ENCODE measurements at places on chromosomes 11 and 22. TPM values are rescaled to one million over a fixed set of nuclear protein-coding genes. Genes with fewer than 3 reads are reported as not detected.

ZBTB16 gene
- total RNA-seq = not detected

DNA sequence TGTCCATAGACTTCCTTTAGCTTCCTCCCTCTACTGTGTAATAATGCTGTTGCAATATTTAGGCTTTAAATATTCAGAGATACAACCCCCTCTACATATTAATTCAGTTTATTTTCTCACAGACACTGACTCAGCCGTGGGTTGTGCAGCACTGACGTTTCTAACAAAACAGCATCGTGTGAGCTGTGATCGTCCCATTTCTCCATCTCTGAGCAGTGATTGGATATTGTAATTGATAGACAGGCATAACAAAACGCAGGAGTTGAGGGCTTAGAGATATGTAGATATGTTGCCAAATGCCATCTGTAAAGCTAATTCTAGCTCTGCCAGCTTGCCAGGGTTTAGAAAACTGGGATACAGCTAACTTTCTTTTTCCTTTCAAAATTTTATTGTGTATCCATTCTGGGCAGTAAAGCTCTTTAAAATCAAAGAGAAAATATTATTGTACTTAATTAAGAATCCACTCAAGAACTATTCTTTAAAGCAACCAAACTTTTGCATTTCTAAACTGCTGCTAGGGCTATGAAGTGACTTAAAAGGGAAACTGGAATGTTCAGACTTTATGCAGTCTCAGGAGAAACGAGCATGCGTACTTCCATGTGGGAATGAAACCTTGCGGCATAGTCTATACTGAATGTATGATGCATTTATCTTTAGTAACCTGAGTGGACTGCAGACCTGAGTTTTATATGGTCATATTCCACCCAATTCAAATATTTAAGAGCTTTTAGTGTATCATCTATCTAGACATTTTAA, 22.7 kb downstream of the BTBD10 start:
- DNase-seq = peak; percentile 94

GRCh38 chr22:30781271-30781875, 86.7 kb downstream of the OSBP2 start:
- peak; percentile 74 for DNase-seq

GRCh38 chr11:62048100-62048499, 75.7 kb upstream of the INCENP start:
- DNase-seq = peak; percentile 43

EFCAB6 gene
- 0.54 TPM for total RNA-seq

ZNRF3 gene
- 2.5 TPM for total RNA-seq

- DNase-seq = no peak
Observed at GRCh38 chr11:106917973-106918372, 100.3 kb downstream of the GUCY1A2 start.

DNA sequence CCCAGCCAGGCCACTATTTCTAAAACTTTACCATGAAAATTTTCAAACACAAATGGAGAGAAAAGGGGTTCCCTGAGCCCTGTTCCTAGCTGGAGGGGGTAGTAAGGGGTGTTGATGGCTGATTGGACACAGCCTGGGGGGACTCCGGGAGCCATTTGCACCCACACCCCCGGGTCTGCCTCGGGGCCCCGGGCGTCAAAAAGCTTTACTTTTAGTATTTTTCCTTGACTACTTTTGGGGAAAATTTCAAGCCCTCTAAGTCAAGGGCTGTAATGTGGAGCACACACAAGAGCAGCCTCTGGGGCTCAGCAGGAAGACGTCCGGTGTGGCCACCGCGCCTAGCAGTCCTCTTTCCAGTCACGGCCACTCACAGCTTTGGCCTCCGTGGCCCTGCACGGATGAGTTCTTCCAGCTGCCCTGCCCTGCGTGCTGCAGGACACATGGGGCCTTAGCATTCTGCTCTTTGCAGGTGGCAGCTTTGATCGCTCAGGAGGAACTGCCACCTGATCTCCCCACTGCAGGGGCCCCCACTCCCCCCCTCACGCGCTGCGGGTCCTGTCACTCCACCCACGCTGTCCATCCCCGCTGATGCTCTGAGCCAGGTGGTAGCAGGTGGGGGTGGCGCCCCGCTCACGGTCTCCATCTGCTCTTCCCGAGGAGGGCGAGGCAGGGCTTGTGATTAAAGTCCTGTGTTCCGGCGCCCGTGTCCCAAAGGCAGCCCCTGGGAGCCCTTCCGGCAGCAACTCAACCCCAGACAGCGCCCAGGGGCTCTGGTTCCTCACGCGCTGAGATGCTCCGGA, 14.4 kb downstream of the RNH1 start:
- no peak for DNase-seq

- no peak for DNase-seq
Observed at GRCh38 chr11:19881177-19881576, 168.5 kb downstream of the NAV2 start.

DNA sequence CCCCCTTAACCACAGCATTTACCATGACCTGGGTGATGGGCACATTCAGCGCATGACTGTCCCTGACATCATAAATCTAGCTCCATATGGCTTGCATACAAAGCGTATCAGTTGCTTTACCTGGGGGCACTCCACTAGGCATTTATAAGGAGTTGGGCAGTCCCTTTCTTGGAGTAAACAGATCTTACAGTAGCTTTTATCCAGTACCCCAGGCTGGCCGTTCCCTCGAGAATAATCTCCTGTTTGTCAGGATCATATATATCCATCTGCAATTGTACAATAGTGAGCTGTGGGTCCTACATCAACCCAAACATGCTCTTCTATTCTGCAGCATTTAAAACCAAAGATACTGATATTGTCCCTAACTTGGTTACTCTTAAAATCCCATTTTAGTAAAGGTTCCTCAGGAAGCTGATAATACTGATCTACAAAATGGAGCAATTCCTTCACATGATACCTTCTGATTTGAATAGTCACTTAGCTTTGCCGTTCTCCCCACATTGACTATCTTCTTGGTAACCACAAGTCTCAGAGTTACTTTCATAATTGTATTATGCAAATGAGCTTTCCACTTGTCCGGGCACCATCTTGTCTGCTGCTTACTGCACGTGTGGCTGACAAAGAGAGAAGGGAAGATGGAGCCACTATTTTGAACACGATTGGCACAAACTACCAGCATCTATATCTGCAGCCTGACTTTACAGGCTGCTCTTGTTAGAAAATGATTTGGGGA, 205.0 kb downstream of the CWF19L2 start:
- DNase-seq = no peak

GRCh38 chr11:127639916-127640315, 639.3 kb upstream of the KIRREL3 start:
- peak; percentile 80 for DNase-seq

- DNase-seq = no peak
Observed at GRCh38 chr11:105790840-105791239, 181.0 kb downstream of the GRIA4 start.

DNA sequence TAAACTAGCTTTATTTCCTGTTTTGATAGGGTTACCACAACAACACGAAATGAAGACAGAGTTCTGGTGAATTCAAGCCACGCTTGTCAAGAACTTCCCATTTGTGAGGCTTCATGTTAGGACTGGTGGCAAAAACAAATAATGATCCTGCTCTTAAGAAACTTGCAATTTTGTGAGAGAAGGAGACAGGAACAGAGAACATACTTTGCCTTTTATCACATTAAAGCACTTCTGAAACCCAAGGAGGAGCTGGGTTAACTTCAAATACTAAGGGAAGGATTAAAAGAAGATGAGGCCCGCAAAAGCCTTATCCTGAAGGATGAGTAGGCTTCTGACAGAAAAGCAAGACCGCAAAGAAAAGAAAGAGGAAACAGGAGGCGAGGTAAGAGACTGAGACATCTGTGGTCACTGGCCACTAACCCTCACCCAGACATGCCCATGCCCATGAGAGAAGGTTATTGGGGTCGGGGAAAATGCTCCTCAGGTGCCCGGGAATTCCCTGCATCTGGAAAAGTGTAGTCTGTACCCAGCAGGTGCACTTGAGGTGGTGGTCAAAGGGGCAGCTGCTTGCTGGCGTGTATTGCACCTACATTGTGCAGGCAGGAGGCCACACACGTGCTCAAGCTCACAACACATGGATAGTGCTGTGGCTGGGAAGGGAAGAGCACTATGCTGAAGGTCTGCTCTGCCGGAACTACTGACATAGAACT, 50.5 kb downstream of the MAPK1 start:
- DNase-seq = peak; percentile 94

DNA sequence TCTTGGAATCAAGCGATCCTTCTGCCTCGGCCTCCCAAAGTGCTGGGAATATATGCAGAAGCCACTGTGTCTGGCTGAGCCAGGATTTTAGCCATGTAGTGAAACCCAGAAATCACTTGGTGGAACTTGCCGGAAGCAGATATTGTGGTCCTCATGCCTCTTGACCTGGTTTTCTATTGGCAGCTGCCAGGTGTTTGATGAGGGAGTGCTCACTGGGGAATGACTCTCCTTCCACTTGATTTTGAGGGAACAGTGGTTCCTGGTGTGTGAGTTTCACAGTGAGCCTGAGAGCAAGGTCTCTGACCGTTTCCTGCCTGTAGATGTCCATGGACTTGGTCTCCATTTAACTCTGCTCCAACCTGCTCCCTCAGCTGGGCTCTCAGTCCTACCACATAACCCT, 34.7 kb upstream of the ELF5 start:
- no peak for DNase-seq

- DNase-seq = no peak
Observed at GRCh38 chr11:70666311-70666710, 268.0 kb downstream of the CTTN start.

GRCh38 chr11:62607714-62608113, 4.9 kb downstream of the EML3 start:
- no peak for DNase-seq

DNA sequence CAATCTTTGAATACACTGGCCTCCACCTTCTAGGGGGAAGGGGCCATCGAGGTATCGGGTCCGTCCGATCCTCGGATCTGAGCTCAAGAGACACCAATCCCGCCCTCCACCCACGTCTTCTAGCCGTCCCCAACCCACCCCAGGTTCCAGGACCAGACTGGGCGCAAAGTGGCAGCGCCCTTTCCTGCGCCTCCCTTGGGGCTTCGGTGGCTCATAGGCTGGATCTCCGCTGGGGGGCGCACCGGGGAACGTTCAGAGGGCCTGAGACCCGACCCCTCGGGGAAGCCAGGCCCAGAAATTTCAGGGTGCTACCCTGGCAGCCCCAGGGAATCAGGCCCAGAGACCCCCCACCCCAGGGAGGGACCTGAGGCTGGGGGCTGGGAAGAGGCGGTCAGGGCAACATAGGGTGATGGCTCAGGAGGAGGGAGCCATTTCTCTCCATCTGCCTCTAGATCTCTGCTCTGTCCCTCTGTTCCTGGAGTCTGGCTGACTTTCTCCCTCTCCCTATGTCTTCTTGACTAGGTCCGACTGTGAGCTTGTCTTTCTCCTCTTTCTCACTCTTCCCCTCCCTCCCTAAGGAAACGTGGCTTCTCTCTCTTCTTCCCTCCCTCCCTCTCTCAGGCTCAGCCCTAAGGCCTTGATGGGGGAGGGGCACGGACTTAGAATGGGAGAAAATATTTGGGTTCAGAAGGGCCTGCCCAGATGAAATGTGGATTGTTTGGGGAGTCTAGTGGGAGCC, 1.1 kb downstream of the CREB3L1 start:
- peak; percentile 80 for DNase-seq

GRCh38 chr11:109939166-109939810, 153.9 kb upstream of the ZC3H12C start:
- DNase-seq = peak; percentile 91

GLYATL2 gene
- 14.5 TPM for total RNA-seq
